ENCODE measurements at places on chromosomes 3 and 15.

GRCh38 chr3:57268416-57268815, 24.1 kb downstream of the ASB14 start:
- H3K4me3 ChIP-seq, result no peak overlapping the region
- no peak overlapping the region for H3K27ac ChIP-seq
- no peaks in the 10 kb centered on the region for H3K4me1 ChIP-seq
- no peak for DNase-seq
- H3K36me3 ChIP-seq, result 0 out of 2 replicates have a peak, but pooled peaks cover 2% of the 10 kb centered on the region

- no peak for DNase-seq
- H3K4me1 ChIP-seq, result peaks cover 3% of the 10 kb centered on the region
- H3K36me3 ChIP-seq, result no peaks in the 10 kb centered on the region
- H3K27me3 ChIP-seq, result no peaks in the 10 kb centered on the region
These were observed 19.8 kb upstream of the ACAD9 start for GRCh38 chr3:128859630-128860029.

DNA sequence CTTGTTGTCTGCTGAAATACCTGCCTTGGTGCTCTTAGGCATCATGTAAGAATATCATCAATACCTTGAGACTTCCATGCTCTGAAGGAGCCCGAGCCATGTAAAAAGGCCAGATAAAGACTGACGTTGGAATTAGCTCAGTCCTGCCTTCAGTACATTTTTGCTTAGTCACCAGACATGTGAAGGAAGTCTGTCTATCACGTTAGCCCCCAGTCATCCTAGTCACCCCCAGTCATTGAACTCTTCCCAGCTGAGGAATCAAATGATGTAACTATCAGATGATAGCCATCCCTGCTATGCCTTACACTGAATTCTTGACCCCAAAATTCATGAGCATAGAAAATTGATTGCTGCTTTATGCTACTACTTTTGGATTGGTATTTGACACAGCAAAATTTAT, 351.2 kb upstream of the SGO1 start:
- DNase-seq, result no peak
- H3K27ac ChIP-seq, result no peak overlapping the region
- H3K4me1 ChIP-seq, result no peaks in the 10 kb centered on the region

GRCh38 chr3:150680562-150680961, 23.2 kb downstream of the ERICH6 start:
- no peaks in the 10 kb centered on the region for H3K4me1 ChIP-seq
- no peak overlapping the region for H3K27ac ChIP-seq
- H3K27me3 ChIP-seq, result no peaks in the 10 kb centered on the region
- DNase-seq, result no peak
- no peaks in the 10 kb centered on the region for H3K36me3 ChIP-seq

- H3K36me3 ChIP-seq, result no peaks in the 10 kb centered on the region
- no peak overlapping the region for H3K27ac ChIP-seq
- DNase-seq, result no peak
- H3K4me1 ChIP-seq, result no peaks in the 10 kb centered on the region
- H3K27me3 ChIP-seq, result no peaks in the 10 kb centered on the region
- no peak overlapping the region for H3K4me3 ChIP-seq
These were observed 352.1 kb upstream of the AZI2 start for GRCh38 chr3:28700728-28701127.

GRCh38 chr15:69410248-69410874, 3.8 kb upstream of the KIF23 start:
- H3K36me3 ChIP-seq, result no peaks in the 10 kb centered on the region
- H3K4me3 ChIP-seq, result no peak overlapping the region
- no peak overlapping the region for H3K27ac ChIP-seq
- H3K27me3 ChIP-seq, result no peaks in the 10 kb centered on the region
- DNase-seq, result no peak

- H3K27me3 ChIP-seq, result no peaks in the 10 kb centered on the region
- no peaks in the 10 kb centered on the region for H3K36me3 ChIP-seq
- no peak overlapping the region for H3K4me3 ChIP-seq
- DNase-seq, result no peak
- H3K4me1 ChIP-seq, result no peaks in the 10 kb centered on the region
These were observed 75.1 kb downstream of the ATP10A start for GRCh38 chr15:25787855-25788520.

GRCh38 chr3:191399918-191400317, 61.0 kb upstream of the PYDC2 start:
- DNase-seq, result no peak
- no peaks in the 10 kb centered on the region for H3K36me3 ChIP-seq
- H3K4me1 ChIP-seq, result no peaks in the 10 kb centered on the region

- H3K4me1 ChIP-seq, result no peaks in the 10 kb centered on the region
- no peak overlapping the region for H3K4me3 ChIP-seq
- no peak for DNase-seq
- no peak overlapping the region for H3K27ac ChIP-seq
These were observed 52.4 kb upstream of the SRGAP3 start for GRCh38 chr3:9301798-9302197.

- no peak overlapping the region for H3K4me3 ChIP-seq
- no peak for DNase-seq
- H3K27ac ChIP-seq, result no peak overlapping the region
- H3K27me3 ChIP-seq, result peaks cover 3% of the 10 kb centered on the region
- no peaks in the 10 kb centered on the region for H3K36me3 ChIP-seq
These were observed 2.0 kb downstream of the FBLN2 start for GRCh38 chr3:13550791-13551360.
